ENCODE measurements at places on chromosomes 12 and 14. TPM values are rescaled to one million over a fixed set of nuclear protein-coding genes. Genes with fewer than 3 reads are reported as not detected.

DNA sequence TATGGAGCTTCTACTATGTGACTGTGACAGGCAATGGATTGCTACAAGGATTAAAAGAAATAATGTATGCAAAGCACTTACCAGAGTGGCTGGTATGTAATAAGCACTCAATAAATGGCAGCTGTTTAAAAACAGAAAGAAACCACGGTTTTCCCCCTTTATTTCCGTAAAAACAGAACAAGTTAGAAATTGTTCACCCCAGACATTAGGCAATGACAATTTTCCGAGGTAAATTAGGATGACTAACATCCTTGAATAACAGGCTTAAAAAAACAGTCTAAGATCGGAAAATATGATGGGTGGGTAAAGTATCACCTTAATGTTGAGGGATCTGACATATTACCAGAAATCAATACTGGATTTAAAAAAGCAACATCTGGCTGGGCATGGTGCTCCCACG lies 20.9 kb upstream of the CNIH1 start:
- DNase-seq: peak; percentile 37

- no peak for DNase-seq
Measured at GRCh38 chr12:116630762-116631161, 71.6 kb downstream of the MAP1LC3B2 start.

- no peak for DNase-seq
Measured at GRCh38 chr12:82655751-82656150, 31.0 kb upstream of the TMTC2 start.

- DNase-seq: no peak
Measured at GRCh38 chr12:78918268-78918667, 53.7 kb downstream of the SYT1 start.

MYO1A gene
- total RNA-seq: not detected

SNRPF gene
- total RNA-seq: 47.4 TPM

DNA sequence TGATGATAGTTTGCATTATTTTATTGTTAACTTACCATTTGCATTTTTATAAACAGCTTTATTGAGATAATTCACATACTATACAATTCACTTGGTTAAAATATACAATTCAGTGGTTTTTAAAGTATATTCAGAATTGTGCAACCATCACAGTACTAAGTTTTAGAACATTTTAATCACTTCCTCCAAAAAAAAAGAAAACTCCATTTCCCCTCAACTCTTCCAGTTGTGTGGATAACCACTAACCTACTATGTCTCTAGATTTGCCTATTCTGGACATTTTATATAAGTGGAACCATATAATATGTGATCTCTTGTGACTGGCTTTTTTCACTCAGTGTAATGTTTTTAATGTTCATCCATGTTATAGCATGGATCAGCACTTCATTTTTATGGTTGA lies 41.3 kb downstream of the WNK1 start:
- no peak for DNase-seq

TMEM253 gene
- not detected for total RNA-seq

- DNase-seq: peak; percentile 91
Measured at GRCh38 chr14:71372411-71372838, 465.2 kb downstream of the PCNX1 start.

DNA sequence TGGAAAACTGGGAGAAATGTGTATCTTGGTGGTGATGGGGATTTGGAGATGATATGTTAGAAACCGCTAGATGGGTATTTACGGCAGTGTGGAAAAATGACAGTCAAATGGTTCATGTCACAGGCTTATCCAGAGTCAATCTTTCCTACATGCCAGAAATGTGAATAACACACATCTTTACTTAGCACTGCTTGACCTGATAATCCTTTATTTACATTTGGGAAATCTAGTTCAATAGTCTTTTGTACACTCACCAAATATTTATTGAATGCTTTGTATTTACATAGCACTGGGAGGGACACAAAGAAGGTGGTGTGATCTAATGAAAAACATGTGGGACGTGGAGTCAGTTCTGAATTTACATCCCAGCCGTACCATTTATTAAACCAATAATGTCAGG lies 208.2 kb downstream of the DIO2 start:
- DNase-seq: peak; percentile 89

ETFRF1 gene
- 6.6 TPM for total RNA-seq

SLC35E3 gene
- 2.2 TPM for total RNA-seq

DNA sequence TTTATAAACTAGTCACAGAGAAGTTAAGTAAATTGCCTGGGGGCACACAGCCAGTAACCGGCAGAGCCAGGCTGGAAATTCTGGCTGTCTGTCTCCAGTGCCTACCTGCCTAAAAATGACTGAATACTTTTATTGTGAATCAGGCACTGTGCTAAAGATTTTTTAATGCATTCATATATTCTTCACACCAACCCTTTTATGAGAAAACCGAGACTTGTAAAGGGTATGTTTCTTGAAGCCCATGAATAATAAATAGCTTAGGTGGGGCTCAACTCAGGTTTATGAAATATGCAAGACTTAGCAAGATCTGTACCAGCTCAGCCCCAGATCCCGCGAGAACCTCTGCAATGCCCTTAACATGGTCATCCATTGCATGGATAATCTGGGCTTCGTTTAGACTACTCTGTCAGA lies 60.8 kb downstream of the TMCC3 start:
- DNase-seq: peak; percentile 67

DNA sequence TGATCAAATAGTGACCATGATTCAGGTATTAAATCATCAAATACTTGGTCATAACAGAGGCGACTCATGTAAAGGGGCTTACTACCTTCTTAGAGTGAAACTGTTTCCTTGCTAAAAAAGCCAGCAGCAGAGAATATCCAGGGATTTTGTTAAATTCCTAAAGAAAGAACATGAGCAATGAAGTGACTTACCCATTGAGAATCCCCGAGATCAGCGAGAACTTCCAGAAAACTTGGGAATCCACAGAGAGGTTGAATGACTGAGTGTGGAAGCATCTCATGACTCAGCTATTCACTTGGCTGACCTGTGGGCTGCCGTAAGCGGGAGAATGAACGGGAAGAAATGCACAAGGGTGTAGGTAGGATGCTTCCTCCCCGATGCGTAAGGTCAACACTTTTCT lies 85.3 kb upstream of the KCNA1 start:
- peak; percentile 35 for DNase-seq

SYCP3 gene
- total RNA-seq: not detected

DNA sequence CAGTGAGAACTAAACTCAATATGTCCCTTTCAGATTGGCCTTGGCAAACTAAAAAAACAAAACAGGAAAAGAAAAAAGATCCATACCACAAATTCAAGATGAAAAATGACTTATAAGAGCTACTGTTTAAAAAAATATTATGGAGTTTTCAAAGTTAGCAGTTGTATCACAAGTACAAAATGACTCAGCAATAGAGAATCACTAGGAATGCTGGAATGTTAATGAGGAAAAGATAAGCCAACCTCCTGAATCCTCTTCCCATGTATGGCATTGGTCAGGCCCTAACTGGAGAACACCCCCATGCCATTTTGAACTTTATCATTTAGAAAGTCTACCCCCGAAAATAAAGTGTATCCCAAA lies 62.2 kb downstream of the PPP1R36 start:
- peak; percentile 53 for DNase-seq

- no peak for DNase-seq
Measured at GRCh38 chr12:52618866-52619265, 507 bp upstream of the KRT73 start.

GRCh38 chr14:76484355-76484754 lies 108.4 kb downstream of the ESRRB start:
- no peak for DNase-seq

DNA sequence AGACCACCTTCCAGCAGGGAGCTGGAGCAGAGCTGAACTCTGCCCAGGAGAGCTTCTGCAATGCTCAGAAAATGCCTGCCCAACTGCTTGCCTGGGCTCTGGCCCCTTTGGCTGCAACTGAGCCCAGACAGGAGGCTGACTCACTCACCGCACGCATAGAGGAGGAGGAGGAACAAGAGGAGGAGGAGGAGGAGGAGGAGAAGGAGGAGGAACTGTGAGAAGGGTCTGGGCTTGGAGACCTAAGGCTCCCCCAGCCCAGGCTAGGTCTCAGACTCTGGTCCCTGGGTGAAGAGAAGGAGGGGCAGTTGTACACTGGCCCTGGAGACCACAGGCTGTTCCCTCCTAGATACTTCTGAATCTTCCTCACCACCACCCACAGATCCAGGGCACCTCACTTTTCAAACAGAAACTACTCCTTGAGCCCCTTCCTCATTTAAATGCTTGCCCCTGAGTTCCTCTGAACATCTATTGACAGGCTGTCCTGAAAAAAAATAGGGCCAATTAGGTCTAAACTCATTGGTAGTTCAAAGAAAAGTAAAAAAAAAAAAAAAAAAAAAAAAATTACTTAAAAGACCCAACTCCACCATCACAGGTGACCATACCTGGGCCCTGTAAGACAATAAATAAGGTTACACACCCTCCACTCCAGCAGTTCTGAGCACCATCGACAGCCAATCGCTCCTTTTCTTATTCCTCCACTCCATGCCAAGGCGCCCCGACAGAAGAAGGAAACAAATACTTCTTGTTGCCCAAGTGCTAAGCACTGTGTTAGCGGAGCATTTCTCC lies 674 bp downstream of the VDR start:
- DNase-seq: peak; percentile 86

DNA sequence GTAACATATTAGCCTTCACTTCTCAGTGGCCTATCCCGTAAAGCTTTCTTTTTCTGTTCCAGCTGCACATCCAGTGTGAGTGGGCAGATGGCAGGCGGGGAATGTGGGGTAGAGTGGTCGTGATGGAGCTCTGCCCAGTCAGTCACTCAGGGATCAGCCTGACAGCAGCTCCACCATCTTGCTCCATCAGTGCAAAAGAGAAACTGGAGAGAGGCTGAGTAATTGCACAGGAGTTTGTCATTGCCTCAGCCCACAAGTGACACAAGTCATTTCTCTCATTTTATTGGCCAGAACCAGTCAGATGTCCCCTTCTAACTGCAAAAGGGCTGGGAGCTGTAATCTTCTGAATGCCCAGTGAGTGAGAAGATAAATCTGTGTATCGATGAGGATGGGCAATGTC lies 66.5 kb downstream of the ATP23 start:
- no peak for DNase-seq

TMEM63C gene
- total RNA-seq: 4.0 TPM

DNA sequence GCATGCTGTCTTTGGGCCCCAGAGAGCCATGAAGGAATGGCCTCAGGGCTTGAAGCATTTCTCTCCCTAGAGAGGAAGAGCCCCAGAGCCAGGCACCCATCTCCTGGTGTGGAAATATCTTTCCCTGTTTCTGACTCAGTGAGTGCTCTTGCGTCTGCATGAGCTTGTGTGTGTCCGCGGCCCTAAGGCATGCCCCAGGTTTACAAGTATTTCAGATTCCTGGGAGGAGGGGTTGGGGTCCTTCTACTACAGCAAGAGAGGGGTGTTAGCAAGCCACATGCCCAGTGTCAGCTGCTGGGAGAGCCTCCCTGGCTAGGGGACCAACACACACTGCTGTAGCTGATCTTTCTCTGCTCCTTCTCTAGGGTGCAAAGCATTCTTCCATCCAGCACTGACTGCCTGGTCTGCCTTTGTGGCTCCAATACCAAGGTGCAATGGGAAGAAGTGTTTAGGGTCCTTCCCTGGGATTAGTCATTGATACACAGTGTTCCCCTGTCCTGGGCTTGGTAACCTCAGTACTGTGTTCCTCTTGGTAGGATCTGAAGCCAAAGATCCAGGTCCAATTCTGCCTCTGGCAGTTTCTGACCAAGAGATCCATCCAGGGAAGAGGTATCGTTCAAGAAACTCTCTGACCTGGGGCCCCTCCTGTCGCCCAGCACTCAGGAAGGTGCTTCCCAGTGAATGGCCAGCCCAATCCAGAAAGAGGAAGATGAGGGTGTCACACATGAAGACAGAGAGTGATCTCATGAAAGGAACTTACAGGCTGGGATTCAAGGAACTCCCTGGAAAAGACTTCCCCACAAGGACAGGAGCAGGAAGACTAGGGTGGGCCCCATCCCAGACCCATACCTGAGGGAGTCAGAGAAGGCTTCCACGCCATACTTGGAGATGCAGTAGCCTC lies 3.1 kb downstream of the RDH16 start:
- no peak for DNase-seq

DNA sequence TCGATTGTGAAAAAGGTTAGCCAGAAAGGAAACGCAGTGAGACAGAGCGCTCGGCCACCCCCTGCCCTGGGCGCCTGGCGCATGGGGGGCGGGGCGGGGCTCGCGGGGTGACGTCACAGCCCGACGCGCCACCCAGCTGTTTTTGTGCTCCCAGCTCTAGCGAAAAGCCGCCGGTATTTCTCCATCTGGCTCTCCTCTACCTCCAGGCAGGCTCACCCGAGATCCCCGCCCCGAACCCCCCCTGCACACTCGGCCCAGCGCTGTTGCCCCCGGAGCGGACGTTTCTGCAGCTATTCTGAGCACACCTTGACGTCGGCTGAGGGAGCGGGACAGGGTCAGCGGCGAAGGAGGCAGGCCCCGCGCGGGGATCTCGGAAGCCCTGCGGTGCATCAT lies at the start of gene GABARAPL1:
Gene GABARAPL1 (plus strand): TSS at position 139 of the 393 bp plus-strand sequence. CDS start 253 bp downstream, at position 392.
- DNase-seq: peak; percentile 45

CNPY2 gene
- 162 TPM for total RNA-seq

DNA sequence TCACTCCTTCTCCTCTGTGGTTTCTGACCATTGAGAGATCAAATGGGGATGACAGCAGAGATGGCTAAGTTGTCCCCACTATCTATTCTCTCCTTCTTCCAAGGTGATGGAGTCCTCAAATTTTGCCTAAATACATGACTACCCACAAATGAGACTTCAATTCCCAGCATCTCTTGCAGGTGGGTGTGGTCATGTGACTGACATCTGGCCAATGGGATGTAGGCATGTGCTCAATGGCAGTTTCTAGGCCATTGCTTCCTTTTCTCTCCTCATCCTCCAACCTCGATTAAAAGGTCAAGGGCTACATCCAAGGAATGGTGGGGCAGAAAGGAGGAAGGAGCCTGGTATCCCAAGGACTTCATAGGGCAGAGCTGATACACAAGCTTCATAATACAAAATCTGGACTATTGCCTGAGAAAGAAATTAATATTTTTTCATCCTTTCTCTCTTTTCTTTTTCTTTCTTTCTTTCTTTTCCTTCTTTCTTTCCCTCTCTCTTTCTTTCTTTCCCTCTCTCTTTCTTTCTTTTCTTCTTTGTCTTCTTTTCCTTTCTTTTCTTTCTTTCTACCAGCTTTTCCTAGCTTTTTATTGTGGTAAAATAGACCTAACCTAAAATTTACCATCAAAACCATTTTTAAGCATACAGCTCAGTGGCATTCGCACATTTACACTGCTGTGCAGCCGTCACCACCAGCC lies 100.9 kb upstream of the PRB2 start:
- no peak for DNase-seq

NRDE2 gene
- 29.5 TPM for total RNA-seq

DNA sequence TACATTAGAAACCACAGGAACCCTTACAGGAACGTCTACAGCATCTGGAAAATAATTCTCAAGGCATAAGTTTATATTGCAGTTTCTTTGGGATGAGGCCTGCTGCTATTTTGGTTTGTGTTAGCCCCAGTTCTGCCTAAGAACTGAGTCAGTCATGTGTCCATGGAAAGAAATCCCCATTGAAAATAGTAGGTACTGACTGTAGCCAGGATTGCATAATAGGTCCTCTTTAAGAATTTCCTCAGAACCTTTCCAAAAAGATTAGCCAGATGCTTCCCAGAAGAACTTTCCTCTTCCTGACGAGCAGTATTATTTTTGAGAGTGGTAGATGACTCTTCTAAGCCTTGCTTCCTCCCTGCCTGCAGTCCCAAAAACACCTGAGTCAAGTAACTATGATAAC lies 52.6 kb downstream of the RASSF8 start:
- DNase-seq: no peak

NFATC4 gene
- 11.5 TPM for total RNA-seq

- DNase-seq: peak; percentile 50
Measured at GRCh38 chr12:108890208-108890607, 10.3 kb downstream of the DAO start.

ARL6IP4 gene
- total RNA-seq: 363 TPM

Data from PC-3 (cell line).